ENCODE measurements at places on chromosomes 12 and 14.

GRCh38 chr14:64296561-64296960 is 2.4 kb upstream of the ESR2 start:
- no peak for DNase-seq

DNA sequence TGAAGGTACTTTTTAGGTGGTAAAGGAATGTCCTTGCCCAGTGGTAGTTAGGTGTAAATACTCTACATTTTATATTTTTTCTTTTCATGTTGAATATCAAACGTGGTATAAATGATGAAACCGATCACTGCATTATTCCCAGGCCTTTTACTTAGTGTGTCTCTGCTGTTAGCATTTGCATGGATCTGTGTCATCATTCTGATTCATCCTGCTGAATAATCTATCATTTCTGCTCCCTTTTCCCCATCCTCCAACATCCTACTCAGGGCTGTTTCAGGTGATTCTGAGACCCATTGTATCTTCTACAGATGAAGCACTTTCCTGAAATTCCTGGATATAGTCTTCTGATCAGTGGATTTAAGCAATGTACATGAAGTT is 61.0 kb upstream of the PTHLH start:
- DNase-seq: no peak

- DNase-seq: no peak
These were observed 27.4 kb upstream of the GARIN6 start for GRCh38 chr12:99620159-99620479.

DNA sequence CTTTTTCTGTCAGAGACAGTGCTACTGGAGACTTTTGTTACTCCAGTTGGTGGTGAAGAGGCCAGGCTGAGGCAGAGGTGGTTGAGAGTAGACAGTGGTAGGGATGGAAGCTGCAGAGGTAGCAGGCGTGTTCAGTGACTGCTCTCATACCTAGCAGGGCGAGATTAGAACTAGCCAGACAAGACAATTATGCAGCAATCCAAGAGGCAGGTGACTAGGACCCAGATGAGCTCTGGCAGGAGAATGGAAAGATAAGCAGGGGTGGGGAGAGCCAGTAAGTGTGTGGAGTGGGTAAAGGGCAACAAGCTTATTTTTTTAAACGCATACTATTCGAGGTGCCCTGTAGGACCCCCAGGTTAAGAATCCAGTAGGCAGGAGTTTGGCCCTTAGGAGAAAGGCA is 4.8 kb downstream of the PPP1R36 start:
- no peak for DNase-seq

DNA sequence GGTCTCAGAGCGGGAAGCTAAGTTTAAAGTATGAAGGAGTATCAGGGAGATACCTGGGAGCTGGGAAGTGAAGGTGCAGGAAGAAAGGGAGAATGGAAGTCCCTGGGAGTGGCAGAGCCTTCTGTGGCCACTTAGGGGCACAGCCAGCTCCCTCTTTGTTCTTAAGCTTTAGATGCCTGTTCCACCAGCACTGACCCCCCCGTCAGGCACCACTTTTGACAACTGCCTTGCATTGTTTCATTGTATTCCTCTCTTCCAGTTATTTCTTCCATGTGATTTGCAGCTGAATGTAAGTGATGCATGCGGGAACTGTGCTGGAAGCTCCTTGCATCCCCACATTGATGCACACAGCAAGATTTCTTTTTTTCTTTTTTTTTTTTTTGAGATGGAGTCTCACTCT is 2.6 kb downstream of the GALNT16 start:
- DNase-seq: no peak

GRCh38 chr12:54251667-54252284 is 28.1 kb downstream of the CBX5 start:
- DNase-seq: no peak

DNA sequence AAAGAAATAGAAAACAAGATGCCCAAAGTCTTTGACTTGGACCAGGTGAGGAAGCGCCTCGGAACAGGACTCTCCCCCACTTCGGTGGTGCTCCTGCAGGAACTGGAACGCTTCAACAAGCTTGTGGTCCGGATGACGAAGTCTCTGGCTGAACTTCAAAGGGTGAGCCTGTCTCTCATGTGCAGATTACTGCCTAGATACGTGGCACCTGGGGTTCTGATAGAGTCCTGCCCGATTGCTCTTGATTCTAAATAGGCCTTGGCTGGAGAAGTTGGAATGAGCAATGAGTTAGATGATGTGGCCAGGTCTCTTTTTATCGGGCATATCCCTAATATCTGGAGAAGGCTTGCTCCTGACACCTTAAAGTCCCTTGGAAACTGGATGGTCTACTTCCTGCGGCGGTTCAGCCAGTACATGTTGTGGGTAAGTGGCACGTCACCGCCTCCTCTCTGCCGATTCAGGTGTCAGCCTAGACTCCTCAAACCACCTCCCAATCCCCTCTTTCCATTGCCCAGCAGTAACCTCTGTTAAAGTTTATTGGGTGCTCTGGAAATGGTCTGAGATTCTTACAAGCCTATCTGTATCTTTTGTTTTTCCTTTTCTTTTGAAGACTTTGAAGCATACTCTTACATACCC is 40.8 kb downstream of the CCDC92 start:
- DNase-seq: no peak

- DNase-seq: no peak
These were observed 66.9 kb upstream of the CPSF6 start for GRCh38 chr12:69172491-69172890.

GRCh38 chr12:132847363-132848356 is 19.0 kb upstream of the GOLGA3 start:
- no peak for DNase-seq

DNA sequence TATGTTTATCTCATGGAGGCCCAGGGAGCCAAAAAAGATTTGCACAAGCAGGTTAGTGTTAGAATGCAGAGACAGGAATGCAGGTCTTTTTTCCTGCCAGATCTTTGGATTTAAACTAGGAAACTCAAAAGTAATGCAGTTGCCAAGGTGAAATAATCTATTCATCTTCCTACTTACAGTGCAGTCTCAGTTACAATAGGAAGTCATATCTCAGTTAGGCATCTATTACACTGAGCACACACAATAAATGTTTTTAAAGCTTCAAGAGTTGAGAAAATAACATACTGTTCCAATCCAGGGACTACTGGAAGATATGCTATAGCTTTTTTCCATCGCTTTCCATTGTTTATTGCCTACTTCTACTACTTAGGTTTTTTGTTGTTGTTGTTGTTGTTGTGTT is 279.3 kb upstream of the E2F7 start:
- DNase-seq: no peak

- DNase-seq: no peak
These were observed 208.5 kb upstream of the NEDD1 start for GRCh38 chr12:96698521-96698920.

DNA sequence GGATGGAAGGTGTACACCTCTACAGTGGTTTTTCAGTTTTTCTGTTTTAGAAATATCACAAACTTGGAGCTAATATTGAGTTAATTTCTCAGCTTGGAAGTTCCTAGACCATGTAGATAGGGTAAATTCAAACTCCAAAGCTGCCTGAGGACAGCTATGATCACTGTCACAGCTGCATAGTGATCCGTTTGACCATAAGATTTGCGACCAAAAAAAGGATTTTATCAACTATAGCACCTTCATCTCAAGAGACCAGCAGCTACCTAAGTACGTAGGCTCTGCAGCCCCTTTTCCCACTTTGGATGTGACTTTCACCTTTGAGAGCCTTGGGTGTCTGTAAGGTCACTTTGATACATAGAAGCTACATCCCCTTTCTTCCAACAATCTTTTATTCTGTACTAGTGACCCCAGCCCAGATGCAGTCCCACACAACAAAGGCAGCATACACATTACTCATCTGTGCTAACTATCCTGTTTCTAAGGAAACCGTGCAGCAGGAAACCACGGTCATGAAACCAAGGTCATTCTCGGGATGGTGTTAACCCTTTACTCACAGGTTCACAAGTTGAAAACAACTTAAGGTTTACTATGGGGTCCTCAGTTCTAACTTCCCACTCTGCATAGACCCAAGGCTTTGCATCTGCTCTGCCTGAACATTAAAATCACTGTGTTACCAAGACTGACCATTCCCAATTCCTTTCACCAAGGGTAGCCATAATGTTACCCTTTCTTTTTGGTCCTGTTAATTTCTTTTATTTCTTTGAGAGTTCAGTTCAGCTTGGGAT is 75.4 kb downstream of the IFT81 start:
- DNase-seq: no peak

GRCh38 chr14:101916816-101917412 is 47.5 kb upstream of the DYNC1H1 start:
- no peak for DNase-seq

- DNase-seq: no peak
These were observed 233.0 kb downstream of the SSPN start for GRCh38 chr12:26428420-26428819.

DNA sequence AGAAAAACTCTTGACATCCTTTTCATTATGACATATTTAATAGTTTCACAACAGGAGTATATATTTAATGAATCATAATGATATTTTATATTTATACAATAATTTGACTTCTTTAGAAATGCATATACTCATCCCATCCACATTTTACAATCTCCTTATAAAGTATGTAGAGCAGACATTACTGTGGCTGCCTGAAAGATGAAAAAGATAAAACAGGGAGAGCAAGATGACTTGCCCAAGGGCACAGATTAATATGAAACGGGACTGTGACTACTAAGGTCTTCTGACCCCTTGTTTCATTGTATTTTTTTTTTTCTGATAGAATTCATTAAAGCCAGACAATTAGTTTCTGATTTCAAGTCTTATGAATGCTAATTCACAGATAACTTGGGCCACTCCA is 293.6 kb downstream of the SOX5 start:
- no peak for DNase-seq

- no peak for DNase-seq
These were observed 150.9 kb upstream of the SLC38A2 start for GRCh38 chr12:46523446-46523845.

DNA sequence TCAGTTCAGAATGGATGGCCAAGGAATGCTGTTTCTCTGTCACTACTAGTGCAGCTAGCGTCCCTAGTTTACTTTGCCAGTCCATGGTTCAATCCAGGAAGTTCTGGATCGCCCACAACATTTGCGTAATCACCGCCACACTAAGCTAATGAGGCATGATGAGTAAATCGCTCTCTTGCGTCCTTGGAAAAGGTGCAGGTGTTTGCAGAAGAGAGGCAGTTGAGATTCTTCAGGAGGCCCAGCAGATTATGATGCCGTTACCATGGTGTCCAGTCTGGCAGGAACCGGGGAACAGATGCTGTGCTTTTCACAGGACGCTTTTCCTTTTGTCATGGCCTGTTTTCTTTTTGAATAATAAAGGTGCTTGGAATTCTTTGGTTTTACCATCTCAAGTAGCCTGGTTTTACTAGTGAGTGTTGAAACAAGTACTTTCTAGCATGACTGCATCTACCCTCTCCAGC is 9.0 kb downstream of the TPH2 start:
- DNase-seq: no peak

DNA sequence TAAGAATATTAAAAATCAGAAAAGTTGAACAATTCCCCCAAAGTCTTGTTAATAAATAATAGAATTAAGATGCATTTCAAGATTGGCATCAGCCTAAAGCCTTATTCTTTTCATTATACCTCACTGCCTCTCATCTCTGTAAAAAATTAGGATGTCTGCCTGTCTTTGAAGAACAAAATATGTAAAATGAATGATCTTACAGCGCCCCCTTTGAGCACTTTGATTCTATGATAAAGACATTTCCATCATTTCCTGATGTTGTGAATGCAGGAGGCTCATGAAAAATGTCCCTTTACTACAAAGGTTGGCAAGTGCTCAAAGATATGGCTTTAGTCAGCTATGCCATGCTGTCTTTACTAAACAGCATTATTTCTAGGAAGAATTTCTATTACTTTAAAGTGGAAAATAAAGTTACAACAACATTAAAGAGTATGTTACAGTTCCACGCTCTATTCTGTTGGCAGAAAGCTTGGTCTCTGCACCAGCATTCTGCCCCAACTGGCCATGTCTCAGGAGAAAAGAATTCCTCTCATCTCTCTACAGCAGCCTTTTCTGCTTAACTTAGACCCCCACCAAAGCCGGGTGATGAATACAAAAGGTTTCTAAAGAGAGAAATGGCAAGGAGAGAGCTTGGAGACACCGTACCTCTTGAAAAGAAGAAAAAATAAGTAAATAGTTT is 95.1 kb downstream of the LLPH start:
- DNase-seq: no peak

GRCh38 chr12:126773012-126773411 is 1494.0 kb upstream of the TMEM132C start:
- DNase-seq: no peak

DNA sequence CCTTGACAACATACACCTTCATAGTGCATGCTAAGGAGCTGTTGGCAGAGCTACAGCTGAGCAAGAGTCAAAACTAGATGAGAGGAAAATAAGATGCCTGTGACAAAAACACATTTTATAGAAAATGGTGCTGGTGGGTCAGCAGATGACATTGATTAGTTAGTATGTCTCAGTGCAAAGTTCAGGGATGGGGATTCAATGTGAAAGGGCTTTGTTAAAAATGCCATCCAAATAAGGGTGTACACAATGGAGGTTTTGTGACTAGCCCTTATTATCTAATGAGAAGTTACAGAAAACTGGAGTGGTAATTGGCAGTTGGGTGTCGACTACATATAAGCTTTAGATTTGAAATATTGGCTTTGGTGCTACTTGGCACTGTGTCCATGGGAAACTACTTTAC is 169.0 kb downstream of the MON2 start:
- DNase-seq: no peak

- DNase-seq: no peak
These were observed 384.9 kb downstream of the DIO2 start for GRCh38 chr14:79826362-79826761.

DNA sequence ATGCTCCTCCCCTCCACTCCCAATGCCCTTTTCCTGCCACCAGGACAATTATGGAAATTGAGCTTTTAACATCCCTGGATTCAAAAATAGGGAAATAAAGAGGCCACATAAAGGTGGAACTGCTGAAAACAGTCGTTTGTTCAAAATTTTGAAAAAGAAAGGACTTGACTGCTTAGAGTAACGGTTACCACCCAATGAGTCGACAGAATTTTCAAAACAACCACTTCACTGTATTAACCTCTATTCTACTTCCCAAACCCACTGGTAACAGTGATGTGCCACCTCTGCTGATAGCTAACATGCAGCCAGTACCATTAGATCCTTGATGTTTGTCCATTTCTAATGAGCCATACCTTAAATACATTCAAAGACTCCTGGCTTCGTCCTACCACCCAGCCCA is 4.9 kb downstream of the ST8SIA1 start:
- no peak for DNase-seq

Measured in stimulated activated CD8-positive, alpha-beta memory T cell treated with anti-CD3 and anti-CD28 coated beads, Interleukin-4, amount 100 ng/mL, for 1 hour (primary cell).